ENCODE measurements at places on chromosomes 5 and 9.

GRCh38 chr9:83433846-83434245, 104.4 kb downstream of the FRMD3 start:
- no peak for DNase-seq

GRCh38 chr5:168624850-168625364, 45.7 kb upstream of the PANK3 start:
- no peak for DNase-seq

DNA sequence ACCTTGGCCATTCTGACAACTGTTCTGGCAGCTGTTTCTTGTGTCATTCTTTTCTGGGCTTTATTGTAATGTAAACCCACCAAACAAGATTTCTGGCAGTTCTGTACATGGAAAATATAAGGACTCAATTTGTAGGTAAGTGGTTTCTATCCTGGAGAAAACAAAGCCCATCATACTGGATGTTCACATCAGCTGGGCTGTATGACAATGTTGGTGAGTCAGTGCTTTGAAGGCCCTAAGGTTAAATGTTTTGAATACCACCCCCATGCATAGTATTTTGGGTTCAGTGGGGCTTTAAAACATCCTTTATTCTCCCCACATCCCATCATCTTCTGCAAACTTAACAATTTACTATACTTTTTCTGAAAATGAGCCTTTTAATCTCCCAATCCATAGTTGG, 52.5 kb downstream of the SH3GL2 start:
- DNase-seq: no peak

DNA sequence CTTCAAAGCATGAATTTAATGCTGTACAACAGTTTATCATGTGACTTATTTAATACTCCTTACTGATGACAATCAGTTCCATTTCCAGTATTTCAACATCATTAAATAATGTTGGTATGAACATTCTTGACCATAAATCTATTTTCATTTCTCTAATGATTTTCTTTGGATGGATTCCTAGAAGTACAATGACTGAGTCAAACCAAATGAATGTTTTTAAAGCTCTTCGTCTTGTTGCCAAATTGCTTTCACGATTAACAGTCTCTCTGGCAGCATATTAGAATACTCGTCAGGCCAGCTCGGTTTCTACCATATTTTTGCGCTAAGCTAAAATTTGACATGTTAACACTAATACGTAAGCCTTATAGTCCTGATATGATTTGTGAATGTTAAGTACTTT, 197.0 kb downstream of the TRPM3 start:
- DNase-seq: no peak

DNA sequence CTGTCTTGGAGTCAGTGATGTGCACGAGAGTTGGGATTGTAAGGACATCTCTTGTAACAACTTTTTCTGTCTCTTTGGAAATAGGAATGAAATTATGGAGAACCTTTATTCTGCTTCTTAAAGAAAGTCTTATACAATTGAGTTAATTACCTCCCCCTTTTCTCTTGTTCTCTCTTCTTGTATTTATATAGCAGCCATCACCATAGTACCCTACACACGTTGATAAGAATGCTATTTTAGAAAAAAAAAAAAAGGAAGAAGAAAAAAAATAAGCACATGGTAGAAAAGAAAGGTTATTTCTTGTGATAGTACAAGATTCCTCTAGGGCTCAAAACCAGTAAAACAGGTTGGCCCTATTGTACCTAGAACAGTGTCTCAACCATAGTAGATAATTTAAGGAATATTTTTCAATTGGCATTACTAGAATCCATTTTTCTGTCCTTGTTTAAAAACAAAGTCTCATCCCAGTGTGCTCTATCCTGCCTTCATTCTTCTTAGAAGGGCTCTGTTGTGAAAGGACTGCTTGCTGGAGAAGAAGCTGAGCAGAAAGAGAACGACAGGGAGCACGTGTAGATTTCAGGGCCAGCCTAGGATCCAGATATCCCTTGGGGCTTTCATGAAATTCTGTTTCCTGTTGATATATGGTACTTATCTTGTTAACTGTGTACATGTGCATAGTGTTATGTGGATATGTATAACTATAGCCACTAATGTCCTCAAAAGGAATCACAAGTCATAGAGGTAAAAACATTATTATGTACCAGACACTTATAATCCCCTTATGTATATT, 392.3 kb upstream of the MEF2C start:
- DNase-seq: no peak

DNA sequence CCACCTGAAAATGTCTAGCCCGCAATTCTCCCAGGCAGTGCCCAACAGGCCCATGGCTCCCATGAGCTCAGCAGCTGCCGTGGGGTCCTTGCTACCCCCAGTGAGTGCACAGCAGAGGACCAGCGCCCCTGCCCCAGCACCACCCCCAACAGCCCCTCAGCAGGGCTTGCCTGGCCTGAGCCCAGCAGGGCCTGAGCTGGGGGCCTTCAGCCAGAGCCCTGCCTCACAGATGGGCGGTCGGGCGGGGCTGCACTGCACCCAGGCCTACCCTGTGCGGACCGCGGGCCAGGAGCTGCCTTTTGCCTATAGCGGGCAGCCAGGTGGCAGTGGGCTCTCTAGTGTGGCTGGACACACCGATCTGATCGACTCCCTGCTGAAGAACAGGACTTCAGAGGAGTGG, 19.3 kb upstream of the LTC4S start:
- no peak for DNase-seq

DNA sequence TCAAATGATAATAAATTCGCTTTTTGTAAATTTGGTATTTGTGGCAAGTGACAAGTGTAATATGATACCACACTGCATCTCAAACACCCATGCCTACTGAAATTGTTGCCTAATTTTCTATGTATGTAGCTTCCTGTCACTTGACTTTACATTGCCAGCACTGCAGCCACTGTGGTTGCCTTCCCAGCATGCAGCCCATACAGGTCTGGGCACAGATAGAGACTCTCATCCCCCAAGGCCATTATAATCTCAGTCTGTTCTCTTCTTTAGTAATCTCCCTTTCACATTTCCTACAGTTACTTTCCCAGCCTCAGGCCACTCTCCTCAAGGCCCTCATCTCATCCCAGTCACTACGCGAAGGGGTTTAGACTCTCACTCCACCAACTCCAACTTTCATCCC, 1200.6 kb downstream of the PTPRD start:
- DNase-seq: no peak

DNA sequence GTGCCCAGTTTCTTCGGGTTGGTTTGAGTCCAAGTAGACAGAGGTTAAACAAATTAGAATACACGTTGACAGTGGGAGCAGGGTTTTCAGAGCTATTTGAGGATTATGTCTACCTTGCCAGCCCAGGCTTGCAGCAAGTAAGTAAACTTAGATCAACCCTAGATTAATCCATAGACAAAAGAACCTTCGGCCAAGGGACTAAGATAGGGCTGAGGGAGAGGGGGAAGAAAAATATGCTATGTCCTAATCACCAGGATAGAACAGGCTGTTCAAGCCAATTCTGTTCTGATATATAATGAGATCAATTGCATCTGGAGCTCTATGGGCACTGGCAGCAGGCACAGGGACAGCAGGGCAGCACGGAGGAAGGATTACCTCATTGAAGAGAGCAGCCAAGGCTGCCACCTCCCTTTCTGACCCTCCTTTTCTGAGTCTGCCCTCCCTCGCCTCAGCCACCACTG, 377.7 kb downstream of the PIK3R1 start:
- no peak for DNase-seq

GRCh38 chr9:77456829-77457437, 191.2 kb downstream of the GNA14 start:
- DNase-seq: peak; percentile 84

GRCh38 chr5:73442996-73443627, 5.5 kb downstream of the FOXD1 start:
- DNase-seq: no peak

- DNase-seq: no peak
Measured at GRCh38 chr5:129098488-129099183, 4.1 kb downstream of the ISOC1 start.

GRCh38 chr9:95497772-95498171, 19.0 kb downstream of the PTCH1 start:
- DNase-seq: no peak

DNA sequence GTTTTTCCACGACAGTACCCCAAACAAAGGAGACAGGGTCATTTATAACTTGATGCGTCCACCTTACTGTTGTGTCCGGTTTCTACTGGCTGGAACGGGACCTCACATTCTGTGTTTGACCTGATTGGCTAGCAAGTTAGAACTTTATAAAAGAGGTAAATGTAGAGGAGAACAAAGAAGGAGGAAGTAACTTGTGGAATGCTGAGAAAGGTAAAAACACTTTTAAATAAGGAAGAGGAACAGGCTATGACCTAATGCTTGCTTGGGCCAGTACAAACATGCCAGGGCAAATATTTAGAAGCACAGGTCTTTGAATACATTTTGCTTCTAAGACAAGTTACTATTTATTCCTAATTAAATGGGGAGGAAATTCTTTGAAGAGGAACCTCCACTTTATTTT, 251.6 kb downstream of the KIAA0825 start:
- DNase-seq: no peak

DNA sequence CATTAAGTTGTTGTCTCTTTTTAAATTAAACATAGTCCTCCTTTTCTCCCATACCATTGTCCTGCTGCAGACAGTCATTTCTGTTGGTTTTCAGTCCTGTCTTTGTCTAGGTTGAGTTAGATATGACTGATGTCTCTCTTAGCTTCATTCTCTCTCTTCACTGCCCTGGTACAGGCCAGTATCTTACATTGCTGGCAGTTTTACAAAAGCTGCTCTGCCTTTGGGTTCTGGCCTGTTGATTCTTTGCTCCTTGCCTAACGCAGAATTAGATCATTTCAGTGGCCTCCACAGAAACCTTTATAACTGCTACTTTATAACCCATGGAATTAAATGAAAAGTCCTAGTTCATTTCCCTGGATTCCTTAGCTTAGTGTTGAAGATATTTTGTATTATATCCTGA, 33.7 kb downstream of the GPR21 start:
- DNase-seq: no peak

- no peak for DNase-seq
Measured at GRCh38 chr5:32990593-32991420, 279.7 kb downstream of the NPR3 start.

GRCh38 chr9:114400772-114401171, 13.0 kb upstream of the AKNA start:
- DNase-seq: no peak

DNA sequence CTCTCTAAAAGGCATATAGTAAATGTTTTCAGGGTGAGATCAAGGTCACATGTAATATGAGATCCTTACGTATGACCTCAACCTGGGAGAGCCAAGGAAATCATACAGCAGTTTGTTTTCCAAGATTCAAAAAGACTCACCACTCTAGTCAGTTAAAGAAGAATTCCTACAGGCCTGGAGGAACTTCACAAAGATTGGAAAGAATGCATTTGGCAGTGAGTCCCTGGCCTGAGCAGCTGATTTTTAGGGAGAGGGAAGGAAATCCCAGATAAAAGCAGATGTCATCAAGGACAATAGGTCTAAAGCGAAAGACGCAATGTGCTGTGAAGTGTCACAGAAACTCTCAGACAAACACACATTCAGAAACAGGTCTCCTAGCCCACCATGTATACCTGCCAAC, 424.0 kb upstream of the ZNF462 start:
- DNase-seq: no peak

DNA sequence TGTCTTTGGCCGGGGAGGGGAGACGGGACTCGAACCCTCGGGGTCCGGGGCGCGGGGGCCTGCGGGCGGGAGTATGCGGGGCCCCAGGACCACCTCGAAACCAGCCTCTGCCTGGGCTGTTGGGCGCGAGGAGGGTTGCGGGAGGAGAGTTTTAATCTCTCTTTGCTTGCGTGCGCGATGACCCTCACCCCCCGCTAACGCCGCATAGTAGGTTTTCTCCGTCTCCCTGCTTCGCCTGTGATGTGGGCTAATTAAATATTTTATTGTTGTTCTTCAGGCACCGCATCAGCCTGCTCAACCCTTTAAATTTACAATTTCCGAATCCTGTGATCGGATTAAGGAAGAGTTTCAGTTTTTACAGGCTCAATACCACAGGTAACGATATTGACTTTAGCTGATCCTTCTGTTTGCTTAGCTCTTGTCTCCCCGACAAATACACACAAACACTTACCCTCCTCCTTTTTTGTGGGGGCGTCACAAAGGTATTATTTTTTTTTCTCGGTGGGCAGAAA, 1.7 kb downstream of the TLE4 start:
- DNase-seq: no peak

All from thymus (tissue), 14 donors.